Nephron progenitor cell (in vitro differentiated cells): ENCODE measurements at places on chromosomes 12 and 14.

GRCh38 chr12:44689587-44689986, 186.5 kb downstream of the NELL2 start:
- H3K4me1 ChIP-seq = no peaks in the 10 kb centered on the region
- H3K36me3 ChIP-seq = peaks cover 9% of the 10 kb centered on the region
- H3K27ac ChIP-seq = no peak overlapping the region

DNA sequence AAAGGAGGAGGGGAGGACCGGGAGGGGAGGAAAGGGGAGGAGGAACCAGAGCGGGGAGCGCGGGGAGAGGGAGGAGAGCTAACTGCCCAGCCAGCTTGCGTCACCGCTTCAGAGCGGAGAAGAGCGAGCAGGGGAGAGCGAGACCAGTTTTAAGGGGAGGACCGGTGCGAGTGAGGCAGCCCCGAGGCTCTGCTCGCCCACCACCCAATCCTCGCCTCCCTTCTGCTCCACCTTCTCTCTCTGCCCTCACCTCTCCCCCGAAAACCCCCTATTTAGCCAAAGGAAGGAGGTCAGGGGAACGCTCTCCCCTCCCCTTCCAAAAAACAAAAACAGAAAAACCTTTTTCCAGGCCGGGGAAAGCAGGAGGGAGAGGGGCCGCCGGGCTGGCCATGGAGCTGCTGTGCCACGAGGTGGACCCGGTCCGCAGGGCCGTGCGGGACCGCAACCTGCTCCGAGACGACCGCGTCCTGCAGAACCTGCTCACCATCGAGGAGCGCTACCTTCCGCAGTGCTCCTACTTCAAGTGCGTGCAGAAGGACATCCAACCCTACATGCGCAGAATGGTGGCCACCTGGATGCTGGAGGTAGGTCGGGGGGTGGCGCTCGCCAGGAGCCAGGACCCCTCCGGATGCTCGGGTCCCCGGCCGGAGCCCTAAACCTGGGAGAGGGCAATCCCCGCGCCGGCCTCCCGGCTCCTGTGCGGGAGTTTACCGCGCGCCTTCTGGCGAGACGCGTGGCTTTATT, at the start of gene CCND2:
Gene CCND2, plus strand, starts transcription at position 111 of the 744 bp plus-strand sequence. Its CDS starts 279 bp downstream, at position 390.
- peak; percentile 82 for DNase-seq
- H3K4me1 ChIP-seq = peaks cover 47% of the 10 kb centered on the region
- peak within 1 kb of the TSS; percentile 98 for H3K4me3 ChIP-seq
- peak within 1 kb of the TSS; percentile 99 for H3K27ac ChIP-seq
- H3K27me3 ChIP-seq = peaks cover 3% of the 10 kb centered on the region
- peaks cover 34% of the 10 kb centered on the region for H3K36me3 ChIP-seq

GRCh38 chr12:27845187-27845586, 65.2 kb upstream of the MANSC4 start:
- DNase-seq = no peak
- H3K4me1 ChIP-seq = no peaks in the 10 kb centered on the region
- no peak overlapping the region for H3K27ac ChIP-seq
- no peaks in the 10 kb centered on the region for H3K36me3 ChIP-seq
- H3K4me3 ChIP-seq = no peak overlapping the region

DNA sequence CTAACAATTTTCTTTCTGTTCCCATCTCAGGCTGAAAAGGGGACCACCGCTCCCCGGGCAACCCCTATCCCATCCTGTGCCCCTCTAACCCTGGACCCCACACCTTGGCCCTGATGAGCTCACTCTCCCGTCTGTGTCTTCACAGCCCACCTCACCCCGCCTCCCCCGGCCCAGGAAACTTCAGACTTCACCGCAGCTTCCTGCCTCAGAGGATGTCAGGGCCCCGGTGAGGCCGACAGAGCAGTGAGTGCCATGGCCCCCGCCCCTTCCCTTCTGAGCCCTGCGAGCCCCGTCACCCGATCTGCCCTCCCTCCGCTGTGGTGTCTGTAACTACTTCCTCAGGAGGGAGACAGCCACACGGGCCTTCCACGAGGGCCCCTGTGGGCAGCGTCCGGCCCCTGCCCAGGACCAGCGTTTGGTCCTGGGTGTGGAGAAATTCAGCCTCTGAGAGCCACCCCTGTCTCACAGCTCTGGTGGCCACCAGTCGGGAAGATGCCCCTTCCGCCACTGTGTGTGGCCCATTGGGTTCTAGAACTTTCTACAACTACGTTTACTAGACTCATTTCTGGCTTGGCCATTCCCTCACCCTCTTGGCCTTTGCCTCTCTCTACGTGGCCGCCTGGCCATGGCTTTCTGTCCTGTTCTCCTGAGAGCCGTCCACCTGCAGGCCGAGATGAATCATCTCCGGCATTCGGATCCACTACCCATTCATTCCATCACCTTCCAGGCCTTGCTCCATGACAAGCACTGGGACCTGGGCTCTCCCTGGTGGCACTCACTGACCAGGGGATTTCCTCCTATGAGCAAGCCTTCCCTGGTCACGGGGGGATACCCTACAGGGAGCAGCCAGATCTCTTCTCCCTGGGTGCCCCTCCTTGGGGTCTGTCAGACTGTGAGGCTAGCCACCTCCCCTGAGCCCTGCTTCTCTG, 3.4 kb downstream of the RHOF start:
- peak overlapping the region; percentile 41 for H3K4me3 ChIP-seq
- H3K4me1 ChIP-seq = peaks cover 48% of the 10 kb centered on the region
- H3K27ac ChIP-seq = no peak overlapping the region
- peaks cover 11% of the 10 kb centered on the region for H3K27me3 ChIP-seq

DNA sequence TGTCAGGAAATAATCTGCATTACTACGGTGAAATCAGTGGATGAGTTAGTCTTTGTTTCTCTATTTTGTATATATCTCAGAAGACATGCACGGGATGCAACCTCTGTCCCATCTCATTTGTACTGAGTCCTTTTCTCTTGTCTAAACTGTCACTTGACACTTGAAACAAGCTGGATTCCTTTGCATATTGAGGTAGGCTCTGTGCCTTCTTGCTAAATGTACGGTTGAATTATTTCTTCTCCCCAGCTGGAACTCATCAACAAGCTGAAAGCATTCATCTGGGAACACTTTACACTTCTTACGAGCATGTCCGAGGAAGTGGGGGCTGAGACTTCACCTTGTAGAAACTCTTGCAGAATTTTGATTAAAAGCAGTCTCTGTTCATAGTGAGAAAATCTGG, 119.5 kb downstream of the VEZT start:
- H3K4me1 ChIP-seq = peaks cover 26% of the 10 kb centered on the region
- H3K4me3 ChIP-seq = no peak overlapping the region
- no peak overlapping the region for H3K27ac ChIP-seq
- H3K27me3 ChIP-seq = no peaks in the 10 kb centered on the region

DNA sequence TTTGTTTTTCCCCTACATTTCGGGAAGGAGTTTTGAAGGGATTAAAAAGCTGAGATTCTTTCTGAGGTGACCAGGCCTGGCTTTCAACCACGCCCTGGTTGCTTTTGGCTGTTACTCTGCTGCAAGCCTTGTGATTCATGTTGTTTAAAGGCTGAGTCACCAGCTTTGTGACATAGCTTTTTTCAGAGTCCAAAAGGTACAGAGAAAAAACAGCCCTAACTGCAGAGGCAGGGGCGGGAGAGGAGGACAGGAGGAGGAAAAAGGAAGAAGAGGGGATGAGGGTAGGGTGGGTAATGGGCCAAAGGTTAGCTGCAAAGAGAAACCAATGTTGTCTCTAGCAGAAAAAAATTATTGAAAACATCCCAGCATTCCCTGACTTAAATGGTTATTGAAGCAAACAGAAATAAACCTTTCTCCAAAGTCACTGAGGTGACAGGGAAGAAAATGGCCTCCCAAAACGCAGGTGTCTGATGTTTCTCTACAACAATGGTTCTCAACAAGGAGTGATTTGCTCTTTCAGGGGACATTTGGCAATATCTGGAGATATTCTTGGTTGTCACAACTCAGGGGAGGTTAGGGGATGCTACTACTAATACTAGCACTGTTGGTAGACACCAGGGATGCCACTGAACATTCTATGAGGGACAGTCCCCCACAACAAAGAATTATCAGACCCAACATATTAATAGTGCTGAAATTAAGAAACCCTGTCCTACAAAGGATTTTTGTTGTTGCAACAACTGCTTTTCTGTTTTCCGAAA, 2.1 kb upstream of the UBC start:
- no peak for DNase-seq
- H3K4me3 ChIP-seq = peak overlapping the region; percentile 100
- H3K27ac ChIP-seq = peak overlapping the region; percentile 100
- H3K27me3 ChIP-seq = peaks cover 20% of the 10 kb centered on the region
- peaks cover 92% of the 10 kb centered on the region for H3K4me1 ChIP-seq
- peaks cover 28% of the 10 kb centered on the region for H3K36me3 ChIP-seq

DNA sequence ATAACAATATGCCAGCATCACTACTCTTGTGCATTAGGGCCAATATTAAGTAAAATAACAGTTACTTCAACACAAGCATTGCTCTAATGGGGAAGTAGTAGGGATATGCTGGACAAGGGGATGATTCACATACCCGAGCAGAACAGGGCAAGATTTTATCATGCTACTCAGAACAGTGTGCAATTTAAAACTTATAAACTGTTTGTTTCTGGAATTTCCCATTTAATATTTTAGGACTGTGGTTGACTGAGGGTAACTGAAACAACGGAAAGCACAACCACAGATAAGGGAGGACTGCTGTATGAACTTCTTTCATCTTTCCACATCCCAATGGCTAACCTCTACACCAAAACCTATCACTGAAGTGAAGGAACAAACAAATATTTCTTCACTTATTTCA, 36.8 kb downstream of the SARNP start:
- DNase-seq = no peak
- H3K4me3 ChIP-seq = no peak overlapping the region
- H3K27me3 ChIP-seq = no peaks in the 10 kb centered on the region
- H3K36me3 ChIP-seq = peaks cover 86% of the 10 kb centered on the region
- H3K27ac ChIP-seq = no peak overlapping the region
- H3K4me1 ChIP-seq = peaks cover 29% of the 10 kb centered on the region

DNA sequence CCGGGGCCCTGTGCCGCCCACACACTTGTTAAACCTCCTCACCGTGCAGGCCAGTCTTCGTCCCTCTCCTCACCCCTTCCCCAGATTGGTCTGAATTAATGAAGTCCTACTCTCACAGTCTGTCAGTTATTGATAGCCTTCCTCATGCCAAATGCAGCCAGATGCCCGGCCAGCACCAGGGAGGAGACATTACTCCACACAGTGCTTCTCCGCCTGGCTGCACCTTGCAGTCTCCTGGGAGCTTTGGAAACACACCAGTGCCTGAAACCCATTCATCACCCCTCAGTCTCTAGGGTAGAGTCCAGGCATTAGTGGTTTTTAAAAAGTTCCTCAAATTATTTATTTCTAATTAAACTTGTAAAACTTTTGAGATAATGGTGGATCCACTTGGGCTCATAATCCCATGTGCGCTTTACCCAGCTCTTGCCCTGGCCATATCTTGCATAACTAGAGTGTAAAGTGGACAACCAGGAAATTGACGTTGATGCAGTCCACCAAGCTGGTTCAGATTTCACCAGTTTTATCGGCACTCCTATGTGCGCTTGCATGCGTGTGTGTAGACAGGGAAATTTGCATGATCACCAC, 38.2 kb upstream of the TSPAN9 start:
- H3K4me1 ChIP-seq = peaks cover 35% of the 10 kb centered on the region
- no peak overlapping the region for H3K4me3 ChIP-seq
- H3K27ac ChIP-seq = no peak overlapping the region
- DNase-seq = peak; percentile 36
- peaks cover 7% of the 10 kb centered on the region for H3K27me3 ChIP-seq
- peaks cover 4% of the 10 kb centered on the region for H3K36me3 ChIP-seq

DNA sequence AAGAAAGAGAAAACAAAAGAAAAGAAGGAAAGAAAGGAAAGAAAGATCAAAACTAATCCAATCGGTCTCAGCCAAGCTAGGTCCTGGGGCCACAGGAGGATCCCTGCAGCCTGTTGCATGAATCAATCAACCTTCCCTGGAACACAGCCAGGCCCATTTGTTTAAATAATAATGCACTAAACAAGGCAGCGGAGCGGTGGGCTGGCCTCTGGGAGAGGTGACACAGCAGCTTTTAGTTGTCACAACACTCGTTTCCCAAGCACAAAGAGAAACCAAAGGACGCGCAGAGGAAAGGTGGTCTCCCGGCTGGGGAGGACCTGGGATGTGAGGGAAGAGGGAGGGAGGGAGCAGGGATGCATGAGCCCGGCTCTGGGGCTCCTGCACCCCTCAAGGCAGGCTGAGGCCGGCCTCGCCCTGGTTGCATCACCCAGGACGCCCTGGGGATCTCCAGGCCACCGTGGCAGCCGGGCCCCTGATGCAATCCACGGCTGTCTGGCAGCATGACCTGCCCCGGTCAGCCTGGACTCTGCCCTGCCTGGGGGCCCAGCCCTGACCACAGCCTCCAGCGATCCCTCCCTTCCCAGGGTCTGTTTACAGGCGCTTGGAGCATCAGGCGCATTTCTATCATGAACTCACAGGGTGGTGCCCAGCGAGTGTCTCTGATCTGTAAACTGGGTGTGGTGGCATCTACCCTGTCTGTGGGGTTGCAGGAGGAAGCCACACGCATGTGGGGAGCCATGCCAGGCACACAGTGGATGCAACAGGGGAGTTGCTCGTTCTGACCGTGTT, 32.5 kb downstream of the MMP17 start:
- H3K4me3 ChIP-seq = peak overlapping the region; percentile 32
- peaks cover 15% of the 10 kb centered on the region for H3K27me3 ChIP-seq

DNA sequence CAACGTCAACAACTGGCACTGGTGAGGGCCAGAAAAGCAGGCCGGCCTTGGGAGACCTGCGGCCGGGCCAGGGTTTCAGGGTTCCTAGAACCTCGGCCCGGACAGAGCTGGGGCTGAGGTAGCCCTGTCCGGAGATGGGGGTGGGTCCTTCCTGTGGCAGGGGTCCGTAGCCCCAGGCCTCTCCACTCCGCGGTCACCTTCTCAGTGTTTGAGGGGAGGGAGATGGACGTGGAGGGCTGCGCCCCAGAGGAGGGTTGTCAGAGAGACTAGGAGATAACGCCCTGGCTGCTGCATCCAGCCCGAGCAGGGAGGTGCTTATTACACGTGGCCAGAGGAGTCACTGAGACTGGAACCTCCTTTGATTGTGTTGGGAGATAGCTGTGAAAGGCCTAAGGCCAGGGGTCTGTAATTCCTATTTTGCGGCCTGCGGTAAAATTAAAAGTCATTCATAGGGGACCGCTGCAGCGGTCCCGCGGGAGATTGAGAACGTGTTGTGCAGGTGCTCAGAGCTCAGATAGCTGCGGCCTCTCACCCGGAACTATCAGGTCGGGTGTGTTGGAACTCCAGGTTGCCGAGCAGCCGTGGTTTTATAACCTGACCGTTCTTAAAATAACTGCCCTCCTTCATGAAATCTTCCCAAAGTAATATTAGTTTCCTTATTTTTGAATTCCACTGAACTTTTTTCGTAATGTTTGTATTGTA, 507 bp downstream of the AHSA1 start:
- peaks cover 32% of the 10 kb centered on the region for H3K36me3 ChIP-seq
- H3K27ac ChIP-seq = peak overlapping the region; percentile 100
- H3K27me3 ChIP-seq = no peaks in the 10 kb centered on the region
- H3K4me1 ChIP-seq = peaks cover 28% of the 10 kb centered on the region

DNA sequence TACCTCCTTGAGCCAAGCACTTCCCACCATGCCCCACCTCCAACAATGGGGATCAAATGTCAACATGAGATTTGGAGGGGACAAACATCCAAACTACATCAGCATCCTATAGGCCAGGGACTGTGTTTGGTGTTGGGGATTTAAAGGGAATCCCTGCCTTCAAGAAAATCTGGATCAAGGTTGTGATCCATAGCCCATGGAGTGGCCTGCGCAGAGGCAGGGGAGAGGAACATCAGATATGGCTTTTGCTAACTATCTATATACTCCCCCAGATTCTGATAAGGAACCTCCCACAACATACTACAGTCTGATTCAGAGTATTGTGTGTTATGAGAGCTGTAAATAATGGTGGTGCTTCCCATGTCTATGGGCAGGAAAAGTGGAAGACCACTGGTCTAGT, 5.1 kb downstream of the KIF5A start:
- H3K36me3 ChIP-seq = no peaks in the 10 kb centered on the region
- no peak overlapping the region for H3K27ac ChIP-seq
- no peak for DNase-seq
- H3K4me1 ChIP-seq = peaks cover 43% of the 10 kb centered on the region
- no peak overlapping the region for H3K4me3 ChIP-seq
- H3K27me3 ChIP-seq = peaks cover 31% of the 10 kb centered on the region
